ENCODE measurements at places on chromosomes 7 and 10.

DNA sequence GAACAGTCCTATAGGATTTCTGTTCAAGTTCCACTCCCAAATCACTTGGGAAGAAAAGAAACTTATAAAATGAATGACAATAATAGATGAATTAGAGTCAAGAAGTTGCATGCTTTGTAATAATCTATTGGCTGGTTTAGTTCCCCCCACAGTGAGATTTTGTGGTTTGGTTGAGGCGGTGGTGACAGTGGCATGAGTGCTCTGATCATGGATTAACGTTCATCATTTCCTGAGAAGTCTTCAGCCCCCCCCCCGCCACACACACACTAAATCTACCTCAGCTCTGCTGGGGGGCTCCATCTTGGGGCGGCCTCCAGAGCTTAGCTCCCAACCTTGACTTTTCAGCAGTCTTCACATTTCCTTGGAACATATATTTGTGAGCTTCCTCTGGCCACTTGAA is 121.7 kb downstream of the ABCA13 start:
- no peak for DNase-seq

GRCh38 chr7:88280801-88281200 is 25.9 kb downstream of the STEAP4 start:
- DNase-seq: no peak

DNA sequence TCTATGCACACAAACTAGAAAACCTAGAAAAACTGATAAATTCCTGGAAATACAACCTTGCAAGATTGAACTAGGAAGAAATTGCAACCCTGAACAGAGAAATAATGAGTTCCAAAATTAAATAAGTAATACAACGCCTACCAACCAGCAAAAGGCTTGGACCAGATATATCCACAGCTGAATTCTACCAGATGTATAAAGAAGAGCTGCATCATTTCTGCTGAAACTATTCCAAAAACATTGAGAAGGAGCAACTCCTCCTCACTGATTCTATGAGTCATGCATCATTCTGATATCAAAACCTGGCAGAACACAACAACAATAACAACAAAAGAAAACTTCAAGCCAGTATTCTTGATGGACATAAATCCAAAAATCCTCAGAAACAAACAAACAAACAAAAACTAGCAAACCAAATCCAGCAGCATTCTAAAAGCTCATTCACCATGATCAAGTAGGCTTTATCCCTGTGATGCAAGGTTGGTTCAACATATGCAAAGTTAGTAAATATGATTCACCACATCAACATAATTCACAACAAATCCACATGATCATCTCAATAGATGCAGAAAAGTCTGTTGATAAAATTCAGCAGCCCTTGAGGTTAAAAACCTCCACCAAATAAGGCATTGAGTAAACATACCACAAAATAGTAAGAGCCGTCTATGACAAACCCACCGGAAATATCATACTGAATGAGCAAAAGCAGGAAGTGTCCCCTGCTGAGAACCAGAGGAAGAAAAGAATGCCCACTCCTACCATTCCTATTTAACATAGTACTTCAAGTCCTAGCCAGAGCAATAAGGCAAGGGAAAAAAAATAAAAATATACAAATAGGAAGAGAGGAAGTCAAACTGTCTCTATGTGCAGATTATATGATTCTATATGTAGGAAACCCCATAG is 98.2 kb downstream of the PCDH15 start:
- DNase-seq: no peak

DNA sequence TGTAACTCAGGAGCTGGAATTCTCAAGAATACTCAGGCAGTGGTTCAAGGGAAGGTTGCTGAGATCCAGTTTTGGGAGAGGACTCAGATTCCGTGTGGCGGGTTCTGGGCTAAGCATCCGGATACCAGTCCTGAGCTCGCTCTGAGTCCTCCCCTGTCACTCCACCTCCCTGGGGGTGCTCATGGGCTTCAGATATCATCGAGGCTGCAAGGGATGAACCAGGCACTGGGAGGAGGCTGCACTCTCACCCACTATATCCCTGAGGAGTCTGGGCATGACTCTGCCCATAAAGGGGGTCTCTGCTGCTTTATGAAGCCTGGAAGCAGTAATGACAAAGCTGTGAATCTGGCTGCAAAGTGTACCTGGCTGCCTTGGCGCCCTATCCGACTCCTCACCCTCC is 188.5 kb downstream of the TNS3 start:
- DNase-seq: no peak

GRCh38 chr10:130388746-130389145 is 252.6 kb downstream of the GLRX3 start:
- no peak for DNase-seq

GRCh38 chr7:116218051-116218645 is 7.8 kb downstream of the TES start:
- DNase-seq: no peak

All from activated CD4-positive, alpha-beta T cell treated with anti-CD3 and anti-CD28 coated beads, Interleukin-2, amount 50 U/mL, for 48 hours (primary cell).